Suppressor macrophage (primary cell): ENCODE measurements at places on chromosomes 6 and 20.
A peak's percentile ranks its signal among the peaks of the same experiment; 100 is the strongest.

GRCh38 chr6:166800137-166800536 lies 156.2 kb downstream of the RNASET2 start:
- no peak for DNase-seq

DNA sequence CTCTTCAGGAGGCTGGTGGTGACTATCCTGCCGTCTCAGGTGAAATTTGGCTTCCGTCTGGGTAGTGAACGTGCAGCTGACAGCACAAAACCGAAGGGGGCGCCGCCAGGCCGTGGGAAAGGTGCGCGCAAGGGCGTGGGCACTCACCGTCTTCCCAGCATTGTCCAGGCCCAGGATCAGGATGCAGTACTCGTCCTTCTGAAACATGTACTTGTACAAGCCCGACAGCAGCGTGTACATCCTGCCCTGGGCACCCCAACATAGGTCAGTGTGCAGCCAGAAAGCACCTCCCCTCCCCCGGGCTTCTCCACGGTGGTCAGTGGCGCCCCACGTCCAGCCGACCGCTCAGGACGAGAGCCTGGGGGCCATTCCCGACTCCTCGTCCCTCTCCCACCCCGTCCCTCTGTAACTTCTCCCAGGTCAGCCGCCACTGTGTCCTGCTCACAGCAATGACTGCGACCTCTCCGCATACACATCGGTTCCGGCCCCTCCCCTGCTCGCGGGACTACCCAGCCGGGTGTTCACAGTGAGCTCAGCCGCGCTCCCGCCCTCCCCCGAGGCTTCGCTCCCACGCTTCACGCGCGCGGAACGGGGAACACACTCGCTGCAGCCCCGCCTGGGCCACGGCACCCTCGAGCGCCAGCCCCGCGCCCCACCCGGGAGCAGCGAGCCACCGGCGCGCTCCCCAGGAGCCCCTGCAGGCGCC lies 771 bp downstream of the ARFRP1 start:
- peak; percentile 78 for DNase-seq

GRCh38 chr6:110105296-110105695 lies 74.2 kb downstream of the WASF1 start:
- no peak for DNase-seq

- DNase-seq = peak; percentile 26
Measured at GRCh38 chr20:49948809-49949507, 12.8 kb downstream of the RNF114 start.

GRCh38 chr6:82144852-82145340 lies 102.6 kb downstream of the IBTK start:
- no peak for DNase-seq

DNA sequence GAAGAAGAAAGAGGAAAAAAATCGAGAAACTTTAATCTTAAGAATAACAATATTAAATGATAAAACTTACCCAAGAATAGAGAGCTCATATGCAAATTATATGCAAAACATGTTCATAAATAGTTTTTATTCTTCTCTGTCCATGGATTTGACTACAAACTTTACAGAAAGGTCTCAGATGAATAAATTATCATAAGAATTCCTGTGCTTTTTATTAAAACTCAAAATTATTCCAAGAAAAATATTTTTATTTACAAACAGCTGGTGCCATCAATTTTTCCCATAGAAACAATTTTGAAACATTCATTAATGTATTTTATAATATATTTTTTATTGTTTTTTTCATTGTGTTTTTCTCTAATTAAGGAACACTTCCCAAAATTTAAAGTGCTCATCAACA lies 12.1 kb downstream of the MYB start:
- no peak for DNase-seq

DNA sequence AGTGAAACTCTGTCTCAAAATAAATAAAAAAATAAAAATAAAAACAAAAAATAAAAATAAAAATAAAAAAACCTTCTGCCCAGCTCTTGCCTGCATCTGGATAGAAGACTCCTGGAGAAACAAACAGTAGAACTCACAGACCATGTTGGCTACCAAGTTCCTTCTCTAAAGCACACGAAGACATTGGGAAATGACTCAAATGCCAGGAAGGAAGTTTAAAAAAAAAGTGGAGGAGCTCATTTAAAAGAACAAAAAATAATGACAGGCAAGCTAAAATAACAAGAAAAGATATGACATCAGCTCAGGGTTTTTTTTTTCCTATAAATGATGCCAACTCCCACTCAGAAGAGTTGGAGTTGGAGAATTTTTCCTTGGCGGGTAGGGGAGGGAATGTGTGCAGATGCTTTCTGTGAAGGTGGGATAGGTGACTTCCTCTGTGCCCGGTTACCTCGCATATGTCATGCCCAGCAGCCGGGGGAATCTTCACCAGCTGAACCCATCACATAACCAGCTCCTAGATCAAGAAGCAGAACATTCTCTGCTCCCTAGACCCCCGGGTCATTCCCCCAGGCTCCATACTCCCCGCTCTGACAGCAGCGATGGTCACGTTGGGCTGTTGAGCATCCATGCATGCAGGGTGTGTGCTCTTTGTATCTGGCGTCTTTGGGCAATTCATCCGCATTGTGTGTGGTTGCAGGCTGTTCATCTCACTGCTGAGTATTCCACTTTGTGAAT lies 17.3 kb upstream of the CD93 start:
- DNase-seq = peak; percentile 91

- no peak for DNase-seq
Measured at GRCh38 chr6:165656581-165657324, 6.3 kb downstream of the PDE10A start.

GRCh38 chr20:4041748-4042411 lies 26.5 kb upstream of the RNF24 start:
- peak; percentile 76 for DNase-seq

GRCh38 chr6:13854716-13855250 lies 40.4 kb upstream of the MCUR1 start:
- DNase-seq = no peak

- no peak for DNase-seq
Measured at GRCh38 chr6:42049948-42050296, 402 bp upstream of the TAF8 start.
